ENCODE measurements at places on chromosomes 7 and 10. TPM values are rescaled to one million over a fixed set of nuclear protein-coding genes. Genes with fewer than 3 reads are reported as not detected.

The TEX47 gene
- total RNA-seq = not detected

The PRPS1L1 gene
- total RNA-seq = not detected

The GRID2IP gene
- total RNA-seq = 0.26 TPM

The TMEM270 gene
- not detected for total RNA-seq

The SLC18A3 gene
- total RNA-seq = not detected

The SLIT1 gene
- total RNA-seq = 1.5 TPM

The DPP6 gene
- not detected for total RNA-seq

The CALHM3 gene
- total RNA-seq = not detected

The MYL7 gene
- not detected for total RNA-seq

The ADCK2 gene
- total RNA-seq = 18.3 TPM

The SFTPD gene
- total RNA-seq = not detected

The GIMAP6 gene
- total RNA-seq = 54.6 TPM

The SEPTIN7 gene
- total RNA-seq = 237 TPM

The HOXA1 gene
- total RNA-seq = 0.28 TPM

The PRLHR gene
- total RNA-seq = not detected

The CTAGE6 gene
- total RNA-seq = 0.73 TPM

GRCh38 chr7:116405810-116406209, 93.7 kb upstream of the CAV2 start:
- no peak for DNase-seq

- DNase-seq = no peak
Measured at GRCh38 chr10:74593470-74593869, 232.9 kb upstream of the KAT6B start.

- DNase-seq = no peak
Measured at GRCh38 chr7:137146012-137146455, 197.5 kb downstream of the PTN start.

DNA sequence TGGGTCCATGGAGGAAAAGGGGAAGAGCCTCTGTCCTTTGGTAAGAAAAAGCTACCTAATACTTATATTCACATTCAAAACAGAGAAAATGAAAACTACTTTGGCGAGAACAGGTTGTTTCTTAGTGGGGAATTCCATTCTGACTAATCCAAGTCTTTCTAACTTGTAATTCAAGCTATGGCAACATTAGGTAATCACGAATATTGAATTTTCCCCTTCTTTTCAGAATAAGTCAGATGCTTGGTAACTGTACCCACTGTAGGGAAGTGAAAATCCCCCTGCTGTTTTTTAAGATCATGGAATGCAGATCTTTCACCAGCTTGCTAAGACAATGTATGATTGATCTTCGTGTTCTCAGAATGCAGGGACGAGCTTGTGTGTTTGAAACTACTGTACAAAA, 384.4 kb downstream of the TCERG1L start:
- no peak for DNase-seq

GRCh38 chr10:49622426-49623425, 8.9 kb downstream of the CHAT start:
- no peak for DNase-seq

- peak; percentile 50 for DNase-seq
Measured at GRCh38 chr10:24617771-24618396, 105.8 kb downstream of the ARHGAP21 start.

- no peak for DNase-seq
Measured at GRCh38 chr10:131022981-131023380, 288.5 kb downstream of the TCERG1L start.

- no peak for DNase-seq
Measured at GRCh38 chr7:105046414-105046813, 32.4 kb downstream of the KMT2E start.

GRCh38 chr7:25169683-25170082, 44.6 kb upstream of the CYCS start:
- no peak for DNase-seq

DNA sequence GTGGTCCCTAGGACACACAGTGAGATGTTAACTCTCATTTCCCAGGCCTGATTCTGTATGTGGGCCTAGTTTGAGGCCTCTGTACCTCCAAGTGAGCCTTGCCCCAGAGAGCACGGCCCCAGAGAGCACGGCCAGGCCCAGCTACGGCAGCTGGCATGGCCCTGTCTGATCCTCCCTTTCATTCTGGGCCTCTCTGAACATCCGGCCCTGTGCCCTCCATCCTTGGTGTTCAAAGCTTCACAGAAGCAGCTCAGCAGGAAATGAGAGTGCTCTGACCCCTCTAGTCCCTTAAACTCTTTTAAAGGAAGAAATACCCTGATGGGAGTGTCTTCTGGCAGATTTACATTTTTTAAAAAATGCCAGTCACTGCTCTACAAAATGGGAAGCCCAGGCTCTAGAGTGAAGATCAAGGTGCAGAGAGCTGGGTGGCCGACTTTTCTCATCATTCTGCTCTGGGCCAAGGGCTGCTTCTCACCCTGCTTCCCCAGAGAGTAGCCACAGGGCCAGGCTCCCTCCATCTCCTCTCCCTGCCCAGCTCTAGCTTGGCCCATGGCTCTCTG, 171.9 kb downstream of the RPS24 start:
- DNase-seq = no peak

GRCh38 chr10:63383141-63383540, 82.6 kb downstream of the JMJD1C start:
- no peak for DNase-seq

- DNase-seq = peak; percentile 62
Measured at GRCh38 chr7:20330239-20330927, at the start of gene ITGB8. Gene ITGB8, plus strand, starts transcription at chr7:20330900. Its CDS starts 907 bp downstream, at chr7:20331807.

DNA sequence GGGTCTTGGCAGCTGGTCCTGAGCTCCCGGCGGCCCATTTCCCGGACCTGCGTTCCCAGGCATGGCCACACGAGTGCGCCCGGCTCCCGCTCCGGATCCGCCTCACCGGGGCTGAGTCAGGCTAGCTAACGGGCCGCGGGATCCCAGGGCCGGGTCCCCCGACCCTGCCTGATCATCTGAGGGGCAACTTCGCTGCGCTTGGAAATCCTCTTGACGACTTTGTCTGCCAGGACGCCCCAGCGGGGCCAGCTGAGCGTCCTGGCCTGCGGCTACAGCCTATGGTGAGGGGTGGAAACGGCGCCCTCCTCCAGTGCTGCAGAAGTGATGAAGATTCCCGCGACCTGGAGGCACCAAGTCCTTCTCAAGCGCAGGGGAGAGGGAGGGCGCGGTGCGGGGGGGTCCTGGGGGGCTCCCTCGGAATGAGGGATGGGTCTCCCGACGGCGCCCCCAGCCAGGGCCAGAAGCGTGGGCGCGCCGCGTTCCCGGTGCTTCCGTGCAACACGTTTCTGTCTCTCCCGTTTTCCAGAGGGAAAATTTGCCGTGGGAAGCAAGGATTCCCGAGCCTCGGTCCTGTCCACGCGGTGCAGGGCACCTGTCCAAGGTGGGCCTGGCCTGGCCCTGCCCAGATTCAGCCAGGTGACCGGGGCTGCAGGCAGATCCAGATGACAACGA, 212.4 kb downstream of the CCSER2 start:
- DNase-seq = peak; percentile 74

DNA sequence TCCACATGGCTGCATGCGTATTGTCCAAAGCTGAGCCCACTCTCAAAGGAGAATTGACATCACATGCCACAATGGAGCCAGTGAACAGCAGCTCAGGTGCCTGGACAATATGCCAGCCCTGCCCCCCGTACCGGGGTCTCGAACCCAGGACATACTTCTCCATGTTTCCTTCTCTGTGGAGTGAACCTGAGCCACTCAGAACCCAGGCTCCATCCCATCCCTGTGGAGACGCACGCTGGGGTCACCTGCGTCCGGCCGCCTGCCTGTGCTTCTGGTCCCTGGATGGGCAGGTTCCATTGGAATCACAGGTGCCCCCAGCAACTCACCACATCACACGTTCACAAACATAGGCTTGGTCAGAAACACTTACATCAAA, 229.8 kb downstream of the DNAJB6 start:
- DNase-seq = no peak

GRCh38 chr10:71210542-71210871, 1.9 kb upstream of the UNC5B start:
- DNase-seq = no peak

DNA sequence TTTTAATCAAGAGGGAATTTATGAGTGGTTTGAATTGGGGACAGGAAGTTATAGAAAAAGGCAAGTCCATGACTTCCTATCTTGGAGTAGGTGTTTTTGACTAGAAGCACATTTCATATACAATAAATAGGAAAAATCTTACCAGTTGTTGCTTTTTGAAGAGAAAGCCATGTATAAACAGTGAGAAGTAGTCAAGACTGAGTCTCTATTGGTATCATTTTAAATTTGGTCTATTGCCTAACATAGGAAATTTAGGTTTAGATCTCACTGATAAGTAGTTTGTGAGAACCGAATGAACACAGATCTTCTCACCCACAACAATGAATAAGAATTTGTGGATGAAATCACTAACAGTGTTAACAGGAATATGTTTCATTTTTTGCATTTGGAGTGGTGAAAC, 387.2 kb downstream of the BBS9 start:
- no peak for DNase-seq

GRCh38 chr10:70954381-70955176, 66.2 kb upstream of the PCBD1 start:
- no peak for DNase-seq

GRCh38 chr7:39084349-39084748, 106.6 kb downstream of the POU6F2 start:
- DNase-seq = no peak

DNA sequence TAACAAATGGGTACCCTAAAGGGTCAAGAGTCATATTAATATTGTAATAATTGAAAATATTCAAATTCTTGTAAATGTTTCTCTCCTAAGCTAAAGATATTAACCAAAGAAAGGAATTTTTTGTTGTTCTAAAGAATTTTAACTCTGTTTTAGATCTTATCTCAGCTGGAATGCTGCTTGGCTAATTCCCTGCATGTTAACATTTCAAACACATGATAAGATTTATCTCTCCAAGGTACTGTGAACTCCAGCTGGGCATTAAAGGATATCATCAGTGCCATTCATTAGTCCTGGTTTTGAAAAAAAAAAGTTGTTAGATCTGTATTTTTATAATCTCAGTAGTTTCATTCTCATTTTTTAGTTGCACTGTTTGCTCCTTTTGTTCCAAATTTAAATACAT, 76.9 kb downstream of the MAPK8 start:
- DNase-seq = no peak

DNA sequence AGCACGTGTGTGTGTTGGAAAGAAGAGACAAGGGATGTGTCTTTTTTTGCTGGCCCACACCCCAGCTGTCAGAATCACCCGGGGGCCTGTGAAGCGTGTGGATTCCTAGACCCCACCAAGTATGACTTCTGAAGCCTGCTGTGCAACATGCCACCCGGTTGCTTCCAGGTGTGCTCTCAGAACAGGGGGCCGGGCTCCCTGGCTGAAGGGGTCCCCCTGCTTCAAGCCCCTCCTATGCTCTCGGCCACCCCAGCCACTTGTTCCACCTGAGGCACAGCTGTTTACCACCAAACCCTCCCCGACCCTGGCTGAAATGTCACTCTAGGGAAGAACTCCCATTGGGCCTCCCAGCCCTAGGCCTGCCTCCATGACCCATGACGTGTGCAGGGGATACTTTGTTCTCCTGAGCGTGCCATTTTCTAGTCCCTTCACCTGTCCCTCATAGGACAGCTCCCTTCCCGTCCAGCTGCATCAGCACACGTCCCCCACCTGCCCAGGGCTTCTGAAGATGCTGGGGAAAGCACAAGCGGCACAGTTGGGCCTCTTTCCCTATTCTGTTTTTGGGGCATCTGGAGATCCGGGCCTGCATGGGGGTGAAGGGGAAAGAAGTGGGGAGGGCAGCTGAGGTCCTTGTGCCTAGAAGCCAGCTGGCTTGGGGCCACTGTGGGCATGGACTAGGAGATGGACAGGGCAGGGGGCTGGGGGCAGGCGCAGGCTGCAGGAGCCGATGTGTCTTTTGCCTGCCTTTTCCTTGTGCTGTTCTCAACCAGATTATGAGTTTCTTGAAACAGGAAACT, 33.3 kb downstream of the CRHR2 start:
- DNase-seq = peak; percentile 26

GRCh38 chr7:120760050-120760449, 97.9 kb downstream of the TSPAN12 start:
- no peak for DNase-seq

GRCh38 chr10:44233561-44234482, 151.1 kb downstream of the CXCL12 start:
- no peak for DNase-seq

- no peak for DNase-seq
Measured at GRCh38 chr10:88702848-88703597, 3.0 kb upstream of the LIPK start.

GRCh38 chr7:122674502-122674901, 24.4 kb downstream of the RNF133 start:
- DNase-seq = no peak

DNA sequence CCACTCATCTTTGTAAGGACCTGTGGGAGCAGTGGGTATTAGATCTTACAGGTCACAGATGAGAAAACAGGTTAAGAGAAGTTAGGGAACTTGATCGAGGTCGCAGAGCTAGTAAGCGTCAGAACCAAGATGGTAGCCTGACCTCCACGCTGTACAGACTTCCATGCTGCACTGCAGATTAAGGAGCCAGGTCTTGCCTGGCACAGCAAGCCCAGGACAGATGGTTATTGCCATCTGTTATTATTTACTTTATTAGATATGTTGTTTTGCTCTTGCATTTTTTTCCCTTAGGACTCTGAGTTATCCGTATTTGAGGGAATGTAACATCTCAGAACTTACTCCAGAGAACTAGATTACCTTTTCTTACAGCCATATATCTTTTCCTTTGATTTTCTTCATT, 147.2 kb downstream of the NSUN6 start:
- no peak for DNase-seq

GRCh38 chr7:134685250-134685649, 38.6 kb downstream of the BPGM start:
- no peak for DNase-seq

DNA sequence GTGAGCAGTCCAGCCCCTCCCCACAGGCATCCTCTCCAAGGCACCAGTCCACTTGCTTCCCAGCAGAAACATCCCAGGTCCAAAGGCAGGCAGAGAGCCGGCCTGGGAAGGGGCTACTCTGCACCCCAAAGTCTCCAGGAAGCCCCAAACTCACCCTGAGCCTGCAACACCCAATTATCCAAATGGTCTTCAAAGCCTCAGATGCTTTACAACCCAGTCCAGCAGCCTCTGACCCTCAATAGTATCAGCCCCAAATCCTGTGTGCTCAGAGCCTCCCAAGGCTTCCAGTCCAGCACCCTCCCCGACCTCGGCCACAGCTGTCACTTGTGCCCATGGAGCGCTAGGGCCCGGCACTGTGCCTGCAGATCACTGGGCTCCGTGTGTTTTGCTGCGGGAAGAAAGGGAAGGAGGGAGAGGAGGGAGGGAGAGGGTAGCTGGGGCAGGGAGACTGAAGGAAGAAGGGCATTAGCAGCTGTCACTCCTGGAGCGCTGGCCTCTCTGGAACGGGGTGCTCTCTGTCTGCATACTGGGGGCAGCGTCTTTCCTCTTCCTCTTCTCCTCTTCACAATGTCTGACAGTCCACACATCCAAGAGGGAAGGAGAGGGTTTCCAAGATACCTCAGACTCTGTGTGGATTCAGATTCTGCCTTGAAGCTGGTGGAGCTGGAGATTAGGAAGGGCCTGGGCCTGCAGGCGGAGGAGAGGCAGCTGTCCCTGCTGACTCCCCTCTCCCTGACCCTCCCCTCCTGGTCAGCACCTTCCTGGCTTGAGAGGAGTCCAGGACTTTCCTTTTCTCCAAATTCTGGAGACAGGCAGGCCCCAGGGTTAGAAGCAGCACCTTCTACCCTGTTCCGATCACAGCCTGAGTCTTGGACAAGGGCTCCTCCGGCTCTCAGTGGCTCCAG, 13.2 kb downstream of the CALML5 start:
- DNase-seq = no peak

- no peak for DNase-seq
Measured at GRCh38 chr7:116828281-116828680, 34.1 kb upstream of the CAPZA2 start.
